Stimulated activated CD4-positive, alpha-beta T cell treated with anti-CD3 and anti-CD28 coated beads, Interleukin-12 subunit alpha, Interleukin-12 subunit beta, amount 100 ng/mL, for 48 hours (primary cell): ENCODE measurements at places on chromosomes 1 and 21.

DNA sequence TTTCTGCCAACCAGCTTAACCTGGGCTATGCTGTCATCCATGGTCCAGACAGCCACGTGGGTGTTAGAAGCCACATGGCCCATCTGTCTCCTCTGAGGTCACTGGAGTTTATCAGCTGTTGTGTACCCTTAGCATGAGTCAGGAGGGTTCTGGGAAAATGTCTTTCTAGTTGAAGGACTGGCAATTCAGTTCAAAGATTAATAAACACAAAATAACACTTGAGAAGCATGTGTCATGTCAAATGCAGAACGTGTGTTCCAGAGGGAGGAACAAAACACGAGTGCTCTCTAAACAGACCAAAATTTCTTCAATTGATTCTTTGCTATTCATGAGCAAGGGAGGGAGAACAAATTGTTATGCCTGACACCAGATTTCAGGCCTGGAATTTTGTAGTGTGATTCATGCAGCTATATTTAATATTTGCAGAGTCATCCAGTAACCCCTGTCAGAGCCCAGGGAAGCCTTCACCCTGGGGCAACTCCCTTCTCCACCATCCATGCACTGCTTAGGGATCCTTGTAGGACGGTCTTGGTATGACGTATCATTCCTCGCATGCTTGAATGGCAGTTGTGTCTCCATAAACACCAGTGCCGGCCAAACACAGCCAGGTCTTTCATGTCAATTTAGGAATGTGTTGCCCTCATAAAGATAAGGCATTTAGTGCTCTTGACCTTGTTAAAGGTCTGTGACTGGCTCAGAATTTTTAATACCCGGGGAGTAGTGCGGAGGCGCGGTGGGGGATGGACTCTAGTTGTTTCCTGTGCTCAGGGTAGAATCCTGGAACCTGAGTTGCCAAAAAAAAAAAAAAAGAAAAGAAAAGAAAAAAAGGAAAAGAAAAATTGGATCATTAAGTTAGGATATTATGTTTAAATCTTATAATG, 27.7 kb upstream of the DYRK1A start:
- no peak for DNase-seq

DNA sequence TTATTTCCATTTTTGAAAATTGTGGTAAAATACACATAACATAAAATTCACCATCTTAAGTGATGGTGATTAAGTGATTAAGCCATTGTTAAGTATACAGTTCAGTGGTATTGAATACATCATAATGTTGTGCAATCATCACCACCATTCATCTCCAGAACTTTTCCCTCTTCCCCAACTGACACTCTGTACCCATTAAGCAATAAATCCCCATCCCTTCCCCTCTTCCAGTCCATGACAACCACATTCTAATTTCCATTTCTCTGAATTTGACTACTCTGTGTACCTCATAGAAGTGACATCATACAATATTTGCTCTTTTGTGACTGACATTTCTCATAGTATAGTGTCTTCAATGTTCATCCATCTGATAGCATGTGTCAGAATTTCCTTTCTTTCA, 124.8 kb downstream of the DISC1 start:
- no peak for DNase-seq

DNA sequence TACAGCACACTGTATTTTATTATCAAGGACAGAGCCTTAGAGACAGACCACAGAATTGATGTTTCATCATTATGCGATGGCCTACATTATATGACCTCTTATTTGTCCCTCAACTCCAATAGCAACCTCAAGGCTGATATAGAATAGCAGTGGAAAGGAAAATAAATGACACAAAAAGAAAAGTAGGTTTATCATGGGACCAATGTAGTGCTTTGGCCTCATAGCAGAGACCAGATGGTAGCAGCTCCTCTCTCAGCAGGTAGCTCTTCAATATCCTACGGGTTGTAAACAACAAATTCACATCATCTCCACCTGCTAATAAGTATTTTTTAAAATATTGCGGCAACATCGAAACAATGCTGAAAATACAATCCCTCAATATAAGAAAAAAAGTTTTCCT, 25.2 kb downstream of the ANP32E start:
- no peak for DNase-seq

DNA sequence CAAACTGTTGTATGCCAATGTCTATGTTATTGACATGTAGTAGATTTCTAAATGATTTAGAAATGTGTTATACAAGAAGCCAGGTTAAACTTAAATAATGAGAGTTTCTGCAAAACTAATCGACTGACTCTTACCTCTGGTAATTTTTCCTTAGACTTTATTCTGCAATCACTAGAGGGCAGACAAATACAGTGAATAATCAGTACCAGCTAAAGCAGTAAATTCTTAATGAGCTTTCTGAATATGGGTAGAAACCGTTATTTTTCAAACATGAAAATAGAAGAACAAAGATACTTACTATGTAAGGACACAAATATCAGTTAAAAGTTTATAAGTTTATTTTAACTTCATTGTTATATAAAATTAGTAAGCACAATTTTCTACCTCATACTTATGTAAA, 97.9 kb upstream of the RGS1 start:
- no peak for DNase-seq

DNA sequence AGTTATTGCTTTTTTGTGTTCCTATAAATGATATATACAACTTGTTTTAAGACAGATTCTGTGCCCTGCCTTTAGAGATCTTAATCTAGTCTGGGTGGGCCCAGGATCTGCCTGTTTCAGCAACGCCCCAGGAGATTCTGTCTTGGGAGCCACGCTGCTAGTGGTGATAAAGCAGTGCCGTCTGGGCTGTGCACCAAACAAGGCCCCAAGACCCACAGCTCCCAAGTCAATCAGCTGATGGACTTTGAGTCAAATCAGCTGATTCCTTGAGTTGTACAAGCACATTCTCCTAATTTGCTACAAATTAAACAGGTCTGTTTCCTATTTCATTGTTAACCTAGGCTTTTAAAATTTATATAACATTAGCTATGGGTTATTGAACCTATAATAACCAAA, 15.7 kb upstream of the SLC44A3 start:
- no peak for DNase-seq

GRCh38 chr1:41535276-41535675, 50.8 kb upstream of the EDN2 start:
- DNase-seq: no peak

- DNase-seq: peak; percentile 14
These were observed 4.1 kb upstream of the CACNA1E start for GRCh38 chr1:181479137-181479745.

GRCh38 chr1:67040405-67040804, 13.5 kb downstream of the SLC35D1 start:
- DNase-seq: no peak

DNA sequence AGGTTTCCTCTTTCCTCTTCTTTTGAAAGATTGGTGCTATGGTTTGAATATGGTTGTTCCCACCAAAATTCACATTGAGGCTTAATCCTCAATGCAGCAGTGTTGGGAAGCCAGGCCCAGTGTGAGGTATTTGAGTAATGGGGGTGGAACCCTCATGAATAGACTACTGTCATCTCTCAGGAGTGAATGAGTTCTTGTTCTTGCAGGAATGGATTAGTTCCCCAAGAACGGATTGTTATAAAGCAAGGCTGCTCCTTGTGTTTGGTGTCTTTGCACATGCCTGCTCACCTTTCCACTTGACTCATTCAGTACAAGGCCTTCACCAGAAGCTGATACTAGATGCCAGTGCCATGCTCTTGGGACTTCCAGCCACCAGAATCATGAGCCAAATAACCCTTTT, 223.2 kb downstream of the BACH1 start:
- DNase-seq: no peak

- no peak for DNase-seq
These were observed 52.2 kb upstream of the ROR1 start for GRCh38 chr1:63721531-63722189.

DNA sequence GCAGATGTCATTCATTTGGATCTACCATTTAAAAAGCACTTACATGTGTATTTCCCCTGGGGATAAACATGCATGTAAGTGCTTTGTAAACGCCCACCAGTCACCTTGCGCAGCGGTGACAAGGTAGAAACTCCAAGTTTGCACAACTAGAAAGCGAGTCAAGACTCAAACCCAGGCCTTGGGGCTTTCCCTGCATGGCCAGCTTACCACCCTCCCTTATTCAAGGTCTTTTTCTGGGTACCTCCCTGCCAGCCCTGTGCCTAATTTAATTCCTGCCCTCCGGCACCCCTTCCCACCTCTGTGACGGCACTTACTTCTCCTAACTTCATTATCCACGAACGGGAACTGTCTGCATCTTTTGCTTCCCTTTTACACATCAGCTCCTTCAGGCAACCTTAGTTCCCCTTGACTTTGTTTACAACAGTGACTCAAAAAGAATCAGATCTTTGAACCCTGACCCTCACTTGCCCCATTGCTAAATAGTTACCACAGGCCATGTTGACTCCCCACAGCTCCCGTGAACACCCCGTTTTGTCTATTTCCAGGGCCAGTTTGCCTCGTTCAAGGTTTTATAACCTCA, 138.3 kb upstream of the ETS2 start:
- DNase-seq: no peak

DNA sequence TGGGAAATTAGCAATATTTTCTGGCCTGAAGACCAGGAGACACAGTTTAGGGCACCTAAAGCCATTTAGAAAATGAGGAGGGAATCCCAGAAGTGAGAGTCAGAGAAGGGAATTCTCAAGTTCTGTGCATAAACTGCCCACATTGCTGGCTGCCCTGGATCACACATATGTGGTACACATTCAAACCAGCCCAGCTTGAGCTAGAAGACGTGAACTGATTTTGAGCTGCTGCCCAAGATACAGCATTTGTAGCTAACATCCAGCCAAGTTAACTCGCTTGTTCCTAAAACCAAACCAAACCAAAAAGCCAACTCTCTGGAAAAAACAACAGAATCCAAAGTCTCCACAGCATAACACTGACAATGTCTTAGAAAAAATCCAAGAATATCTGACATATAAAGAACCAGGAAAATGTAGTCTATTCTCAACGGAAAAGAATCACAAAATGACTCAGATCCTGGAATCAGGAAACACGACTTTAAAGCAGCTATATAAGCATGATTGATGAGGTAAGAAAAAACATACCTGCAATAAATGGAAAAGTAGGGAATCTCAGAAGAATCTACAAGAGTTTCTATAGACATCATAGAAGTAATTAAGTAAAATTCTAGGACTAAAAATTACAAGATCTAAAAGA, 18.2 kb upstream of the QSOX1 start:
- DNase-seq: no peak

- DNase-seq: no peak
These were observed 591.6 kb downstream of the PTPRU start for GRCh38 chr1:29827801-29828525.

- DNase-seq: no peak
These were observed 25.3 kb downstream of the IGSF21 start for GRCh38 chr1:18132711-18133541.

DNA sequence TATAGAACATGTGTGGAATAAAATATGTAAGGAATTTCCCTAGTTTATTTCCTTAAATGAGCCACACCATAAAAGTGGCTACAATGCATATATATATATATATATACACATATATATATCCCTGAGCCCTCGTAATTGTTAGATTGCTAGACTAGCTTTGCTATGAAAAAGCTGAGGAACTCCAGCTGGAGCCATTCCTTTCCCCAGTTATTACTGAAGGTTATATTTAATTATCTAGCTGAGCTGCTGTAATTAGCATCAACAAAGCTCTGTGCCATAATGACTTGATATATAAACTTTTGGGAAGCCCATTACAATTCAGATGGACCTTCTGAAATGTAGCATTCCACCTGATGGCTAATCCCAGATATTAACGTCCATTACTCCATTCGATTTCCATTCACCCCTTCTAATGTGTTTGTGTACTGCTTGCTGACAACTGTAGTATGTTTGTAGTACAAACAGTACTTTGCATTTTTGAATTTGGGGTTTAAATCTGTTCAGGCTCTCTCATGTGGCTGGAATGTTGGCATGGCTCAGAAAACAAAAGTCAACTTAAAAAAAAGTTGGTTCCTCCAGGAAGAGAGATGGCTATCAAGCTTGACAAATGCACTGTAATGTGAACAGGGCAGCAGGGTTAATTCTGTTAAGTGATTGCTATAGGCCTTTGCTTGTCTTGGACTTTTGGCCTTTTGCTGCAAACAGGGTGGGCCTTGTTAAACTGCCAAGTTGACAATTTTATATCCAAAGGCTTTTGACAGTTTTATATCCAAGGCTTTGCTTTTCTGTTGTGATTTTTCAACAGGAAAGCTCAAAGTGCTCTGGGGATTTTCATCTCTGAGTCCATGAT, 170.0 kb downstream of the LTN1 start:
- DNase-seq: no peak

GRCh38 chr21:33566514-33566913, 22.0 kb downstream of the DONSON start:
- DNase-seq: no peak
